Left ventricle myocardium superior (tissue), 1 donor: ENCODE measurements at places on chromosomes 1 and 21. TPM values are rescaled to one million over a fixed set of nuclear protein-coding genes. Genes with fewer than 3 reads are reported as not detected.
A peak's percentile ranks its signal among the peaks of the same experiment; 100 is the strongest.

DNA sequence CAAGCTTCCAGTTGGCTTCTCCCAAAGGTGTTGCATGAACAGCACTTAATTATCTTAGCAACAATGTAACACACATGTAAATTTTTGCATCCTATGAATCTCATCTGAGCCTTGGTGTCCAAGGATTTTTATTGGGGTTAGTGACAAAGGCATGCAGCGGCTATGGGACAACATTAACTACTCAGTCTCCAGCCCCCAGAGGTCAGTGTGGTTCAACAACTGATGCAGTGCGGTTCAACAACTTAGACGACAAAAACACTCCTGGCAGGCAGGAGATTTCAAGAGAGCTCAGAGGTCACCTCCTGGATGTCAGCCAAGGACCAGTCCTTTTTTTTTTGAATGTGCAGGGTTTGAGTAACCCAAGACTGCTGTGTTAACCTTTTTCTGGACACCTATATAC lies 77.5 kb upstream of the HMCN1 start:
- no peak for DNase-seq

- DNase-seq: no peak
These were observed 1.5 kb downstream of the ENAH start for GRCh38 chr1:225651376-225651871.

DNA sequence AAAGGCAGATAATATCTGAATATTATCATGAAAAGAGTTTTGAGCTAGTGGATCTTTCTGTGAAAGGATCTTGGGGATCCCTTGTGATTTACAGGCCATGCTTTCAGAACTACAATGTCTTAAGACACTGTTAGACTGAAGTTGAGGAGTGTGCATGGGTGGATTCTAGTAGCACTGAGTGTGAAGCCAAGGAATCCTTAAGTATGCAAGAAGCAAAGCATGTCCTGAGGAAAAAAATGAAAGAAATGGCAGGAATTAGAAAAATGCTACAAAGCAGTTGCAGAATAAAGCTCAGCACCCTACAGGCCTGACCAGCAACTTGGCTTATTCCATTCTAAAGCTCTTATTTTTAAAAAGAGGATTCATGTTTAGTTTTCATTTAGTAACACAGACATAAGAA lies 11.9 kb downstream of the STX6 start:
- DNase-seq: no peak

Gene NMNAT2
- 1.2 TPM for total RNA-seq

DNA sequence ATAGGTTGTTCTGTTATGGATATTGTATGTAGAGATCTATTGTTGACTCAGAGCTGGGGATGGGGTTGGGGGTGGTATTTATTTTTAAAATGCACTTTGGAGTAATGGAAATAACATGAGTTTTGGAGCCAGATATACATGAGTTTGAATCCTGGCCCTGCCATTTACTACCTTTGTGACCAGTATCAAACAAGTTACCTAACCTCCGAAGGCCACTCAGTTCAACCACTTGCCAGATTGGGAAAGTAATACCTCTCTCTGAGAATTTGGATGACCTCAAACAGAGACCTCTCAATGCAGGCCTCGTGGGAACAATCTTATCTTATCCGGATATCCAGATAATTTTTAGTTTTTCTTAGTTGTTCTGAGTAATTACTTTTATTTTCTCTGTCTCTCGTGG lies 181.0 kb downstream of the FGGY start:
- DNase-seq: no peak

Gene SFN
- total RNA-seq: not detected

- no peak for DNase-seq
These were observed 8.2 kb downstream of the LPAR3 start for GRCh38 chr1:84884671-84885389.

DNA sequence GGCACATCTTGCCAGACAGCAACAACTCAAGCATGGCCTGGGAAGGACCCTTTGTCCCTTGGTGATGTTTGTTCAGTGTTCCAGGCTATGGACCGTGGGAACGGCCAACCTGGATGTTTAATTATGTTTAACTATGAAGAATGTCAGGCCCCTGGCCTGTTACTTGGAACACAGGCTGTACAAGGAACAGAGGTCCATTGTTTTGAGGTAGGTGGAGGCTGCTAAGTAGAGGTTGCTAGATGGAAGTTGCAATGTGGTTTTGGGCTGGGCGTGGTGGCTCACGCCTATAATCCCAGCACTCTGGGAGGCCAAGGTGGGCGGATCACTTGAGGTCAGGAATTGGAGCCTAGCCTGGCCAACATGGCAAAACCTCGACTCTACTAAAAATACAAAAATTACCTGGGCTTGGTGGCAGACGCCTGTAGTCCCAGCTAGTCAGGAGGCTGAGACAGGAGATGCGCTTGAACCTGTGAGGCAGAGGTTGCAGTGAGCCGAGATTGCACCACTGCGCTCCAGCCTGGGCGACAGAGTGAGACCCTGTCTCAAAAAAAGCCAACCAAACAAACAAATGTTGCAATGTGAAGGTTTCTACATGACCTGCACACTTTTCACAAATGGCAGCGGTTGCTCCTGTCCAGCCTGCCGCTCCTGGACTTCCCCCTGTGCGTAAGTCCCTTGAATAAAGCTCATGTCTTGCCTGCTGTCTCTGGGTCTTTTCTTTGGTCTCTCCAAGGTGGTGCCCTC lies 2.5 kb upstream of the LEFTY1 start:
- DNase-seq: no peak

Gene CD247
- total RNA-seq: 0.57 TPM

GRCh38 chr21:26072666-26073615 lies 97.6 kb downstream of the APP start:
- DNase-seq: no peak

DNA sequence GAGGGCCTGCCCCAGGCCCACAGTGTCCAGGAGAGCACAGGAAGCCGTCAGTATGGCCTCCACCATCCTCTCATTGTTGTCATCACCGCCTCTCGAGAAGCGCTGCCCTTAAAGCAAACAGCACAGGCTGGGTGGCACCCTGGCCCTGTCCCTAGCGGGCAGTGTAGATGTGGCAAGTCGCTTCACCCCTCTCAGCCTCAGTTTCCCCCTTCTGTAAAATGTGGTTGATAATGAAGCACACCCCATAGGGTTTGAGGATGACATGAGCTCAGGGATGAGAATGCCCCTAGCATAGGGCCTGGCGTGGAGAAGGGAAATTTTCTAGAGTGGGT lies 13.4 kb downstream of the PLA2G2F start:
- DNase-seq: no peak

DNA sequence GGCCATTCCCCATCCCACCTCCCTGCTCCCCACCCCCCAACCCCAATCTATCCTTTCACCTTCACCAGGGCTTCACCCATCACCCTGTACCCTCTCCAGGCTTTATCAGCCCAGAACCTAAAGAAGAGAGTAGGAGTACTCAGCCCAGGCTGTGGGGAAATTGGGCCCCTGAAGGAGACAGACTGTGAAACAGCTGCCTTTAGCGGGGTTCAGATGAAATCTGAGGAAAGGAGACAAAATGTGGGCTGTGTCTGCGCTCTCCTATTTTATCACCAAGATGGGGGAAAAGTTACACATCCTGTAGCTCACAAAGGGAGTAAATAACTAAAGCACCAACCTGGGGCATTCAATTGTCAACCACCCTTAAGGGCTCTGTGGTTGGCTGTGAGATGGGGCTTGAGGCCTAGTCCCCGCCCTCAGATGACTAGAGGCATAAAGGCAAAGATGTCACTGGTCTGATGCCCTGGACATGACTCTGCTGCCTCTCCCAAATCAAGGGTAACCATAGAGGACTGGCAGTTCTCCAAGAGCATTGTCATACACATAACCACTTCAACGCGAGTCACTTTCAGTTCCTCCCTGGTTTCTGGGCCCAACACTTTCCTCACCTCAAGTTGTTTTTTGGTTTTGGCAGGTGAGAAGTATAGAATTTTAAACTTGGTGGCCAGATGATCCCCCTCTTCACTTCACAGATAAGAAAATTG lies 30.0 kb downstream of the SLC27A3 start:
- peak; percentile 56 for DNase-seq

- DNase-seq: peak; percentile 37
These were observed 117.2 kb downstream of the CNIH3 start for GRCh38 chr1:224733027-224733911.

- DNase-seq: no peak
These were observed 147.9 kb downstream of the MAGI3 start for GRCh38 chr1:113538225-113538624.

Gene SIM2
- total RNA-seq: not detected

DNA sequence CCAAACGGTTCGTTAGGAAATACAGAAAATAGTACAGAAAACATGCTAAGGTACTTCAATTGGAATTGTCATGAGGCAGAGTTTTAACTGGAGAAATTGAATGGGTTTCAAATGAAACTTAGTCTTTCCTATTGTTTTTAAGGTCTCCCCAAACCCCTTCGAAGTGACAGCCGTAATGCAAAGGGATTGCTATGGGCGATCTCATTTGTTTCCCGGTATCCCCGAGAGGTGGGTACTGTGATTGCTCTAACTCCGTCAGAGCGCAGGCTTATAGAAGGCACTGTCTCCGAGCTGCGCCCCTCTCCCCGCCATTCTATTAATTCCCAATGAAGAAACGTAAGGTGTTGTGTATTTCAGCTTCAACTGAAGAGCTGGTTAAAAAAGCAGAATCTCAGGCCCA lies 22.0 kb upstream of the RNF187 start:
- DNase-seq: no peak

- no peak for DNase-seq
These were observed 296.1 kb downstream of the HHIPL2 start for GRCh38 chr1:222251847-222252246.

- DNase-seq: no peak
These were observed 98.3 kb upstream of the CD55 start for GRCh38 chr1:207223162-207223561.

DNA sequence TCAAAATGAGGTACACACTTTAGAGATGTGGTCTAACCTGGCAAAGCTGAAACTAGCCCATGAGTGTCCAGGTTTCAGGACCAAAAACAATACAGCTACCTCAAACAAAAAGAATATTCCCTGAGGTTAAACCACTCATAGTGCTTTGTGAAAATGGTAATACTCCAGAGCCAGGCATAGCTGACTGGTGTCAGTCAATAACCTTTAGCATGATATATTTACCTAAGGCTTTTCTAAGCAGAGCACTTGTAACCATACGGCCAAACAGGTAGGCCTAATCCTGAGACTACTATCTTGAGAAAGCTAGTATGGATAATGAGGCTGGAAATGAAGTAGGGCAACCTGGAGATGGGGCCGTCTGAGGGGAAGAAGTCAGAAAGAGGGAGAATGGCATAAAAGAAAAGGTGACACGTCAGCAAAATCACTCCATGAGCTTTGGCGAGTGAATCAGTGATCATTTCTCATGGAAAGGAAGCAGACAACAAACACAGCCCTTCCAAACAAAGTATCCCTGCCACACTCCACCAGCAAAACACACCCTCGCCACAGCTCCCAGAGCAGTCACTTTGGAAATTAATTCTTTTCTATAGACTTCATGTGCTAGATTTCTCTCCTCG lies 1.7 kb upstream of the LRRC52 start:
- DNase-seq: no peak

Gene ZNF683
- total RNA-seq: not detected

- DNase-seq: no peak
These were observed 60.9 kb downstream of the GLIS1 start for GRCh38 chr1:53678046-53678445.

- no peak for DNase-seq
These were observed 80.9 kb downstream of the MTR start for GRCh38 chr1:236875975-236876374.

Gene SELL
- total RNA-seq: 2.1 TPM

- DNase-seq: no peak
These were observed 102.7 kb downstream of the KCND3 start for GRCh38 chr1:111886741-111887140.

DNA sequence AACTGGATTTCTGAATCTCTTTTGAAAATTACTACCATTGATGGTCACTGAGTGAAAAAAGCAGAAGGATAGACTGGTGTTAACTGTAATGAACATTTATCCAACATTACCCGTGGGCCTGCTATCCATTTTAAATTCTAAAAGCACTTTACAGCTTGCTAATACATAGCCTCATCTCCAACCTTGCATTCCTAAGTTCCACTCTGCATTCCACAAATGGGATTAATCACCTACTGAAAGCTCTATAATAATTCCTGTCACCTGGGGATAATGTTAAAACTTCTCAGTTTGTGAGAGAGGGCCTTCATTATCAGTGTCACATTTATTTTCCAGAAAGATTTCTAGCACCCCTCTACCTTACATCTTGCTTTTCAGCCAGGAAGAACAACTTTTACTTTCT lies 38.2 kb downstream of the PTPRC start:
- DNase-seq: no peak

Gene MRPL24
- 96.1 TPM for total RNA-seq

DNA sequence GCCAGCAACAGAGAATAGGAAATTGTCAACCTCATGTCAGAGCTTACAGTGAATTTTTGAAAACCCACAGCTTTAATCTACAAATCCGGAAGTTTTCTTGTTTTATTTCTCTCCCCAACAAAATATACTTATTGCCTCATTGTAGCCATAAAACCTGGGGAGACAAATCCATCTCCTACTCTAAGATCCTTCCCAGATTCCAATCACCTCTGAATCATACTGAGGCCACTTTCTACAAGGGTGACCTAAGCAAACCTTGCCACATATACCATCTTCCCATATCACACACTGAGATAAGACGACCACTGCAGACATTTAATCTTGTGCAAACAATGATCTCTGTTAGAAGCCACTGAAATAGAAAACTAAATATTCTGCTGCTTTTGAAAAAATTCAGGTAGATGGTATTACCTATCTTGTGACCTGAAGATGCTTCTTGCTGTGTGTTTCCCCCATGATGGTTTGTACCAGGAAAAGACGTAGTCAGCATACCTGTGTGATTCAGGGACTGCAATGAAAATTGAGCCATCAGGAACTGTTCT lies 171.5 kb upstream of the DUSP10 start:
- DNase-seq: no peak
